BJ (cell line): ENCODE measurements at places on chromosomes 3 and 15. TPM values are rescaled to one million over a fixed set of nuclear protein-coding genes. Genes with fewer than 3 reads are reported as not detected.

Gene OIP5
- polyA plus RNA-seq: 4.0 and 5.6 TPM in 2 replicates

GRCh38 chr3:162400697-162401096, 904.1 kb downstream of the OTOL1 start:
- no peak for DNase-seq

DNA sequence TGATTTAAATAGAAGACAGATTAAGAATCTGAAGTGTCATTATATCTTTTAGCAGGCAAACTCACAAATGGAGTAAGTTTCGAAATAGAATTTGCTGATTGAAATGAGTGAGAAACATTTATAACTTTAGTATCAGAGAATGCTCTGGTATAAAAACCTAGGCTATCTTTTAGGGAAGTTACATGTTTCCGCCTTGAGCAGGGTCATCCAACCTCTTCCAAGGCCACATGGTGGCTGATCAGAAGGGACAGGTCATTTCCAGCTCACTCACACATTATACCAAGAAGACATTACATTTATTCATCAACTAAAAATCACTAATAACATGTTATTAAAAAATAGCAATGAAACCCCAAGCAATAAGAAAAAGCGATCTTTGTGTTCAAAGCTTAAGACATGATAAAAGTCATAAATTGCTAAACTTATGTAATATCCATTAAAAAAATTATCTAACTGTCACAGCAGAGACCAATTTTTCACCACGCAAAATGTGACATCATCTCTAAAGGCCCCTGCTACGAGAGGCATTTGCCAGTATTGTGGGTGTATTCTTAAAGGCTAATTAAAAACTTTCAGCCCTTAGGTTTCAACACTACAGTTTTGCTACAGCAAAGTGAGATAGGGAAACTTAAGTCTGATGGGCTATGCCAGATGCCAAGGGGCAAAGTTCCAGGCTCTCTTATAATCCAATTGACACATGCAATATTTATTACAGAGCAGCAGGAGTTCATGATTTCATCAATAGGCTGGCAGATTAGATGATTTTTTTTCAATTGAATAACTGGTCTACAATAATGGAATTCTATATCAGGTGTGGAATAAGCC, 240.4 kb upstream of the TBL1XR1 start:
- DNase-seq: no peak

- no peak for DNase-seq
Measured at GRCh38 chr3:27208961-27209616, 160.1 kb downstream of the NEK10 start.

GRCh38 chr3:73772076-73772886, 147.5 kb upstream of the PDZRN3 start:
- DNase-seq: no peak
